ENCODE measurements at places on chromosomes 5 and 9. TPM values are rescaled to one million over a fixed set of nuclear protein-coding genes. Genes with fewer than 3 reads are reported as not detected.

GRCh38 chr5:82278711-82279370, 687 bp upstream of the RPS23 start:
- peaks cover 30% of the 10 kb centered on the region for H3K36me3 ChIP-seq
- H3K4me1 ChIP-seq = no peaks in the 10 kb centered on the region
- H3K4me3 ChIP-seq = peak overlapping the region; percentile 92
- DNase-seq = no peak

- peaks cover 2% of the 10 kb centered on the region for H3K4me1 ChIP-seq
- no peak overlapping the region for H3K4me3 ChIP-seq
- DNase-seq = no peak
- H3K36me3 ChIP-seq = peaks cover 22% of the 10 kb centered on the region
- no peaks in the 10 kb centered on the region for H3K27me3 ChIP-seq
These were observed 182.2 kb downstream of the TRIO start for GRCh38 chr5:14325369-14325768.

GRCh38 chr9:109094268-109094667, 25.5 kb downstream of the TMEM245 start:
- no peaks in the 10 kb centered on the region for H3K27me3 ChIP-seq
- no peak for DNase-seq
- peaks cover 41% of the 10 kb centered on the region for H3K36me3 ChIP-seq
- H3K27ac ChIP-seq = no peak overlapping the region

DNA sequence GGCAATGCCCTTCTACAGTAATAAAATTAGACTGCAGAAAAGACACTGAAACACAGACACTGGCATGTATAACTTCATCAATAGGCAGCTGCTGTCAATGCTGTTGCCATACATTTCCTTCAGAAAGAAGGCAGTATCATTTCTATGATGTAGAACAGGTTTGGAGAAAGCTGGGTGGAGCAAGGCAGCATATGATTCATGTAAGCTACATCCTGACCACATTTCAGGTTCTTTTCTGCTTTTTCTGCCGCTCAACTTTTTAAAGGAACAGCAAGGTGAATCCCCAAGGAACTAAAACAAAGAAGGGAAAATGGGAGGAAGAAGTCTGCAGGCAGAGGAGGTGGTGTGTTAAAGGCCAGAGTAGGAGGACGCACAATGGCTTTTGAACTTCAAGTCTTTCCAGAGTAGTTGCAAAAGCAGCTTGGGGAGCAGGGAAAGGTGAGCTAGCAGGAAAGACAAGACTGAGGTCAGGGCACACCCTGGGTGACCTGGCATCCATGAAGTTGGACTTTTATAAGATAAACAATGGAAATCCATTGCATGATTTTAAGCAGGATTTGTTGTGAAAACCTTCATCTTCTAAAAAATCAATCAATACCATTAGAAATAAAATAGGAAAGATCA, 142.1 kb downstream of the MED10 start:
- DNase-seq = no peak
- H3K27ac ChIP-seq = no peak overlapping the region
- no peak overlapping the region for H3K4me3 ChIP-seq
- H3K36me3 ChIP-seq = no peaks in the 10 kb centered on the region
- H3K4me1 ChIP-seq = no peaks in the 10 kb centered on the region

DNA sequence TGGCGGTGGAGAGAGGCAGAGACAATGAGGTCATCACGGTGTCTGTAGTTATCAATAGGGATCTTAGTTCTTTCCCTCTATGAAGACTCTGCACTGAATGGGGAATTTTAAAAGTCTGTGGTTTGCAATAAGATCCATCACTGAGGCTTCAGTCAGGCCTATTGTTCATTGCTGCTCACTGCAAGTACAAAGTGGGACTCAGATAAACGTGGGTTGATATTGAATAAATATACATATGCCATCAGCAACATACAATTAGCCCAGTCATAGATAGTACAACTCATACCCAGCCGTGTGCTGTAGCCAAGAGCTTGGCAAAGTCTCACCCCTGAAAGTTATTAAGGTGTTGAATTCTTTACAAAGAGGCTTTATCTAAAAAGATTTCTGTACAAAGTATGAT, 88.4 kb downstream of the ENC1 start:
- no peak overlapping the region for H3K4me3 ChIP-seq
- no peak overlapping the region for H3K27ac ChIP-seq
- H3K27me3 ChIP-seq = no peaks in the 10 kb centered on the region
- peaks cover 1% of the 10 kb centered on the region for H3K4me1 ChIP-seq
- DNase-seq = no peak
- no peaks in the 10 kb centered on the region for H3K36me3 ChIP-seq

The ITGA2 gene
- total RNA-seq = 3.2 TPM

DNA sequence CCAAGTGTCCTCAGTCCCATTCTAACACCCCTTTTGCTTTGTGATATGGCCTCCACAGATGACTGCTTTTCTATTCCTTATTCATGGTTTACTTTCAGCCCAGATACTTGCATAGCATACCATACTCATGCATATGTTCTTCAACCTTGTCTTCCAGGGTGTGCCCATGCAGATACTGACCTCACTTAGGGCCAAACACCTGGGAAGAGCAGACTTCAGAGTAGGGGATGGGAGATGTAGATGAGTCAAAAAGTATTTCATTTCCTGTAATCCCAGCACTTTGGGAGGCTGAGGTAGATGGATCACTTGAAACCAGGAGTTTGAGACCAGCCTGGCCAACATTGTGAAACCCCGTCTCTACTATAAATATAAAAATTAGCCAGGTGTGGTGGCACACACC, 58.3 kb downstream of the NRG2 start:
- no peaks in the 10 kb centered on the region for H3K27me3 ChIP-seq
- no peaks in the 10 kb centered on the region for H3K4me1 ChIP-seq
- no peak overlapping the region for H3K4me3 ChIP-seq
- H3K27ac ChIP-seq = no peak overlapping the region

- no peak overlapping the region for H3K27ac ChIP-seq
- H3K4me1 ChIP-seq = no peaks in the 10 kb centered on the region
- no peak for DNase-seq
- H3K27me3 ChIP-seq = no peaks in the 10 kb centered on the region
- no peak overlapping the region for H3K4me3 ChIP-seq
- H3K36me3 ChIP-seq = no peaks in the 10 kb centered on the region
These were observed 188.4 kb upstream of the PRDM9 start for GRCh38 chr5:23318960-23319359.

- no peak overlapping the region for H3K27ac ChIP-seq
- H3K4me1 ChIP-seq = no peaks in the 10 kb centered on the region
- H3K27me3 ChIP-seq = no peaks in the 10 kb centered on the region
- no peak for DNase-seq
These were observed 6.9 kb upstream of the VAV2 start for GRCh38 chr9:133998915-133999595.

DNA sequence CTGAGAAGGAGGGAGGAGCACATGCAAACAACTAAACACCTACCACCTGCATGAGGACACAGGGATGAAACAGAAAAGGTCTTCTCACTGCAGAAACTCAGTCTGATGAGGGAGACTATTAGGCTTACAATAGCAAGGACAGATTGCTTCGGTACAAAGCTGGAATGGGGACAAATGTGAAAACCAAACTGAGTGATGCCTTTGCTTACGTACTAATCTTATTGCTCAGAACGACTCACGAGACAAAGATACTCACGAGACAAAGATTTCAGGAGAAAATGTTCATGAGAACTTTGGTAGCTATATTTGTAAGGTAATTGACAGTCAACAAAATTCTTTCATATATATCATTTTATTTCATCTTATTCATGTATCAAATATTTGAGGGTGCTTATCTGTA, 71.9 kb upstream of the TAF1L start:
- H3K27me3 ChIP-seq = no peaks in the 10 kb centered on the region
- peaks cover 6% of the 10 kb centered on the region for H3K36me3 ChIP-seq
- H3K27ac ChIP-seq = no peak overlapping the region
- H3K4me3 ChIP-seq = no peak overlapping the region

- H3K27ac ChIP-seq = no peak overlapping the region
- H3K4me1 ChIP-seq = no peaks in the 10 kb centered on the region
- no peaks in the 10 kb centered on the region for H3K36me3 ChIP-seq
- no peaks in the 10 kb centered on the region for H3K27me3 ChIP-seq
- no peak for DNase-seq
- no peak overlapping the region for H3K4me3 ChIP-seq
These were observed 453.6 kb downstream of the CSNK1G3 start for GRCh38 chr5:123965626-123966025.

DNA sequence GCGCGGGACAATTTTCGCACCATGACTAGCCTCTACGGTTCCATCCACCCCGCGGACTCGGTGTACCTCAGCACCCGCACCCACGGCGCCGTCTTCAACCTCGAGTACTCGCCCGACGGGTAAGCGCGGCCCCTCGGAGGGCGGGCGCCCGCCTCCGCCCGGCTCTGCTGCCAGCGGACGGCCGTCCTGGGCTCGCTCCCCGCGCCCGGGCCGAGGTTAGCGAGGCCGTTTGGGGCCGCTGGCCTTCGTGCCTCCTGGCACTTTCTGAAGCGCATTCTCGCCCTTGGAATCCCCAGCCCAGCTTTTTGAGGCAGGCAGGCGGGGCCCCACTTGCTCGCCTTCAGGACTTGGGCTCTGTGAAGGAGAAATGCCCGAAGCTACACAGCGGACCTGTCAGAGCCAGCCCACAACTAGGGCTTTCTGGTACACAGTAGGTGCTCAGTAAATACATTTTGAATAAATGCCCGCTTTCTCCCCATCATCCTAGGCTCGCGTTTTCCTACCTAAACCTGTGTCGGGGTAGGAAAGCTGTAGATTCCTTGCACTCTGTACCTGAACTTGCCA, 772 bp downstream of the DCAF10 start:
- H3K27me3 ChIP-seq = no peaks in the 10 kb centered on the region
- H3K4me3 ChIP-seq = peak overlapping the region; percentile 97
- H3K36me3 ChIP-seq = no peaks in the 10 kb centered on the region
- peak; percentile 32 for DNase-seq
- H3K27ac ChIP-seq = no peak overlapping the region
- H3K4me1 ChIP-seq = peaks cover 2% of the 10 kb centered on the region

Data from H9 (cell line).